ENCODE measurements at places on chromosomes 2 and 18. TPM values are rescaled to one million over a fixed set of nuclear protein-coding genes. Genes with fewer than 3 reads are reported as not detected.

DNA sequence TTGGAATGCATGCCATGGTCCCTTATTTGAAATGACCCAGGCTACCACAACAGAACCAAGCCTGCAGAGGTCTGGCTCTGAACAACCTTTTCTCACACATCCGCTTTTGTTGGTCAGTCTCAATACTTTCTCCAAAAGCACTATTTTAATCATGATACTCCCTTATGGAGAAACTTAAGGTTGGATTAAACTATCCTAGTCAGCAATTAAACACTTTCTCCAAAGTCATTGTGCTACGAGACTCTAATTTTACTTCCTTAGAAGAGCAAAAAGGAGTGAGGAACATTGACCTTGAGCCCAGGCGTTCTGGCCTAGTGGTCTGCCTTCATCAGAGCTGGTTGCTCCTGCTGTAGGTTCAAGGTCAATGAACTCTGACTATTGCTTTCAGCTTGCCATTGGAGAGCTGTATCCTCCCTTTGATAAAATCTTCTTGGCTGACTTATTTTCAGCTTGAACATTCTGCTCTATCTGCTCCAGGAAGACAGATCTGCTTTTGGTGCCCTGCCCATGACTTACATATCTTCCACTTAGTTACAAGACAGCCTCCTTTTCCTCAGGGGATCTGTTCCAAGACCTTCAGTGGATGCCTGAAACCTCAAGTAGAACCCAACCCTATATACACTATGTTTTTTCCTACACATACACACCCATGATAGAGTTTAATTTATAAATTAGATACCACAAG, 91.2 kb downstream of the NCKAP5 start:
- no peak for DNase-seq

- no peak for DNase-seq
Observed at GRCh38 chr2:7014174-7014640, 97.0 kb downstream of the RNF144A start.

DNA sequence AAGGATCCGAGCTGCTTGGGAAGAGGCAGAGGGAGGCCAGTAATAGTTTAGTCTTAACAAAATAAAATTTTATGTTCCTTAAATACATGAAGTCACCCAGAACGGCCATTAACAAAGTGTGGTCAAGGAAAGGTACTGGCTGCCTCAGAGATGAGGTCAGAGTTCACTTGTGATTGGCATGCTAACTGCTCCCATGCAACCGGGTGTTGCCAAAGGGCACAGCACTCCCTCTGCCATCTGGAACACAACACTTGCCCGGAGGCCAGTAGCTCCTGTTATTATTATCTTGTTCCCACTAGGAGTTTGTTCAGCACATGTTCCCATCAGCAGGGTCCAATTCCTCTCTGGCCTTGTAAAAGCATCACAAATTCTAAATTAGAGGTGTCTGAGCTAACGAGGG, 207.0 kb downstream of the CYP26B1 start:
- DNase-seq, result peak; percentile 14

GRCh38 chr2:234324116-234324515, 172.8 kb downstream of the ARL4C start:
- no peak for DNase-seq

- no peak for DNase-seq
Observed at GRCh38 chr2:205405194-205405593, 277.1 kb upstream of the NRP2 start.

GRCh38 chr2:9707008-9707407, 76.2 kb upstream of the YWHAQ start:
- no peak for DNase-seq

- DNase-seq, result no peak
Observed at GRCh38 chr2:48944956-48945355, 189.4 kb upstream of the LHCGR start.

SERPINB3 gene
- not detected for total RNA-seq

CCDC74B gene
- total RNA-seq, result 19.9 TPM

QPCT gene
- total RNA-seq, result 12.1 TPM
